ENCODE measurements at places on chromosomes 7 and 10. TPM values are rescaled to one million over a fixed set of nuclear protein-coding genes. Genes with fewer than 3 reads are reported as not detected.

DNA sequence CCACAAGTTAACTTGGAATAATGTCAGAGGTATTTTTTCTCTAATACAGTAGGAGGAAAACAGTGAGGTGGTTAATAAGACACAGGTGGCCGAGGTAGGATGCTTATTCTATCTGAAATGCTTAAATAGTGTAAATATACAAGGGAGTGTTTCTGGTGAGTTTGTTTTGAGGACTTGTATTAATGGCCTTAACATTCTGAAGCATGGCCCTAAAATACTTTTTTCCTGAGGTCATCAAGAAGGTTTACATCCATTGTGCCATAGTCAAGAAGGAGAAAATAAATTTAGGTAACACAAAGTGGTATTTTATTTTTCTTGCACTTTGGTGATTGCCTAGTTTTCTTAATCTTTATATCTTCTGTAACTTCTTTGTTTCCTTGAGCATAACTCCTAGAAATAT lies 18.8 kb downstream of the GNAI1 start:
- no peak for DNase-seq
- no peaks in the 10 kb centered on the region for H3K27me3 ChIP-seq
- no peaks in the 10 kb centered on the region for H3K4me1 ChIP-seq
- no peaks in the 10 kb centered on the region for H3K36me3 ChIP-seq
- H3K4me3 ChIP-seq, result no peak overlapping the region

- no peak overlapping the region for H3K4me3 ChIP-seq
- no peak overlapping the region for H3K27ac ChIP-seq
- DNase-seq, result no peak
- no peaks in the 10 kb centered on the region for H3K4me1 ChIP-seq
- H3K36me3 ChIP-seq, result peaks cover 7% of the 10 kb centered on the region
These were observed 73.5 kb downstream of the CLEC2L start for GRCh38 chr7:139597028-139597427.

DNA sequence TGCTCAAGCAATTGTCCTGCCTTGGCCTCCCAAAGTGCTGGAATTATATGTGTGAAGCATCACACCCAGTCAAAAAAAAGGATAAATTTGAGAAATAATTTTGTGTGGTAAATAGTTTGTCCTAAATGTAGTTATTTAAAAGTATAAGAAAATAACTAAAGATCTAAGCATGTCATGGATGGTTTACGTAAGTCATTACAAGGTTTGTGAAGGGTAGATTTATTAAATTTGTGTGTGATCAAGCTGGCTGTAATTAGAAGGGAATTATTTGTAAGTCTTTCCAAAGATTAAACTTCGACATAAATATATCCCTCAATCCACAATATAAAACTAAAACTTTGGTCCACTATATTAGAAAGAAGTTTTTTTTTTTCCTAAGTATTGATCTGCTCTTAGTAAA lies 28.6 kb downstream of the ORC5 start:
- peaks cover 3% of the 10 kb centered on the region for H3K36me3 ChIP-seq
- no peaks in the 10 kb centered on the region for H3K27me3 ChIP-seq
- H3K4me1 ChIP-seq, result no peaks in the 10 kb centered on the region
- no peak overlapping the region for H3K4me3 ChIP-seq
- no peak for DNase-seq

DNA sequence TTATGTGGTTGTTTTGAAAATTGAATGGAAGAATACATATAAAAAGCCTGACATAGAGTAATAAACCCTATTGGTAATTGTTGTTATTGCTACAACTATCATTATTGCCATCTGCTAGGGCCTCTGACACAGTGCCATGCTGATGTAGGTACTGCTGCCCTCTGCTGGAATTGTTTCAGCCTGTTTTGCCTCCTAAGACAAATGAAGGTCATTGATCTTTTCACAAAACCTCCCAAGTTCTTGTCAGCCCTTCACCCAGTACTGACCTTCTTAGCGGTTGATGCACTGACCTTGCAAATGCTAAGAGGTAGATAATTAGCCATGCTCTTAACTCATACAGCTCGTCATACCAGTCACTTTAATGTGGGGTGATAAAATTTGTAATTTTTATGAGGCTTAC lies 975.2 kb downstream of the SORCS1 start:
- no peaks in the 10 kb centered on the region for H3K27me3 ChIP-seq
- no peak overlapping the region for H3K27ac ChIP-seq
- H3K4me1 ChIP-seq, result no peaks in the 10 kb centered on the region
- peak; percentile 49 for DNase-seq
- H3K4me3 ChIP-seq, result no peak overlapping the region
- H3K36me3 ChIP-seq, result no peaks in the 10 kb centered on the region

DNA sequence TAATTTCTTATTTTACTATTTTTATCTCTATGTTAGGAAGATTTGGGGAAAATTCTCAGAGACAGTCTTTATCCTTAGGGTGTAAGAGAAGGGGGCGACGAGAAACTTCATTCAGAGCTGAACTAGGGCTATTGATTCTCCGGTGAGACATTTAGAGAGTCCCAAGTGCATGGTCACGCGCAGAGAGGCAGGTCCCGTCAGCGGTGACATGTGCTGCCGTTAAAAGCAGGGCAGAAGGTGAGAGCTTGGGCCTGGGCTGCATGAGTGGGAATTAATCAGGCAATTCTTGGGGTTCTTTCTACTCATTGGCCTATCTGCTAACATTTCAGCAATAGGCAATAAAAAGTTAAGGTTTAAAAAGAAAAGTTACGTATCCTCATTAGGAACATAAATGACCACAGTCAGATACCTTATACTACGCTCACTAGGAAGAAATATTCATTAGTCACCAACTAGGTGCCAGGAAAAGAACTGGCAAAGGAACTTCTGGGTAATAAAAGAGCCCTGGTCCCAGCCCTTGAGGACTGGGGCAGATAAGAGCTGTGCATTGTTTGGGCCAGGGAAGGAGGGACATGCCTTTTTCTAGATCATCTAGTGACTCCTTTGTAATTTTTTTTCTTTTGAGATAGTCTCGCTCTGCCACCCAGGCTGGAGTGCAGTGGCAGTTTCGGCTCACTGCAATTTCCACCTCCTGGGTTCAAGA lies 21.2 kb downstream of the PRKCQ start:
- no peaks in the 10 kb centered on the region for H3K36me3 ChIP-seq
- no peak for DNase-seq
- H3K4me3 ChIP-seq, result no peak overlapping the region
- no peaks in the 10 kb centered on the region for H3K27me3 ChIP-seq

DNA sequence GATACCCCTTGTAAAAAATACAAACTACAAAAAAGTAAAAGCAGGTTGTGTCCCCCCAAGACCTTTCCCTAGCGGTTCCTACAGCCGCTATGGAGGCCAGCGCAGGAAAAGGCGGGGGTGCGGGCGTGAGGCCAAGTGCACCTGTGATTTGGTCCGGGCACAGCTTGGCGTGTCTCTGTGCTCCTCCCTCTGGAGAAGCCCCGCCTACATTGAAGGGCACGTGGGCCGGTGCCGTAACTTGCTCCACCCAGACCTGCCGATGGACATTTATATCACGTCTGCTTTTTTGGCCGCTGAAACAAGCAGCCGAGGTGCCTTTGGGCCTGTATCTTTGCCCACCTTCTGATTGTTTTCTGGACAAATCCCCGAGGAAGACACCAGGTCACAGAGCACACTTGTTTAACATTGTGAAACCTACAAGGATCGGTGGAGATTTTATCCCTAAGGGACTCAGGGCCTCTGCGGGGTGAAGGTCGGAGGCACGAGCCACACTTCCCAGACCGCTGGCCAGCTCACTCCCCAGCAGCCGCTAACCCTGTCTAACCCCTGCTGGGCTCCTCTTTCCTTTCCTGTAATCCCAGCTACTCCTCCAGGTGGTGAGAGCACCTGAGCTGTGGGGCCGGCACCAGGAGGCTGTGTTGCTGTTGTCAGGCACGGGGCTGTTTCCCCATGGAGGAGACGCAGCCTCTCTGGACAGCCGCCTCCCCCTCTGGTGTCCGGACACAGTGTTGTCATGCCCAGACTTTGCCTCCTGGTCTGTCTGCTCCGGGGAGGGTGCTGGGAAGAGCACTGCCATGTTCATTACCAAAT lies 18.8 kb upstream of the INPP5A start:
- peak; percentile 83 for DNase-seq
- no peak overlapping the region for H3K4me3 ChIP-seq
- H3K36me3 ChIP-seq, result no peaks in the 10 kb centered on the region
- peaks cover 33% of the 10 kb centered on the region for H3K4me1 ChIP-seq
- H3K27ac ChIP-seq, result peak overlapping the region; percentile 58
- no peaks in the 10 kb centered on the region for H3K27me3 ChIP-seq

DNA sequence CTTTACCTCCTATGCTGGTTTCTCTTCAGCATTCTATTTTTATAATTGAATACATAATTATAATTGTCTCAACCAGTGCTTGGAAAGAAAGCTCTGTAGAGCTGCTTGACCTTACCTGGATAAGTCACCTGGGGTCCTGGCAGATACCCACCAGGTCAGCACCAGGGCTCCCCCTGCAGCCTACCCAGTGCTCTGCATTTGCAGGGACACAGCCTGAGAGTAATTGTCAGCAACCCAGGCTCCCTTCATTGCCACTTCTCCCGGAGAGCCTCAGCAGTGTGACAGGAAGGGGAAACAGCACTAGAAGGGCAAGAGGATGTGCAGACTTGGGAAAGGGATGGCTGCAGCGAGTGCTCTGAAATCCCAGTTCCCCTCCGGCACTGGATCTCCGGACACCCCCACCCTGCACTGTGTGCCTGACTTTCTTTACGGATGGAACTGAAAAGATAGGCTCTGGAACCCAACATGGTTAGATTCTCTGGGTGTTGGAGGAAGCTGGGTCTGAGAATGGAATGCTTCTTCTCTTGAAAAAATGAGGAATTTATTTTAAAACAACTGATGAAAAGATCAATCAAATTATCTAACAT lies 11.4 kb upstream of the PAX4 start:
- DNase-seq, result peak; percentile 47
- H3K4me3 ChIP-seq, result no peak overlapping the region
- no peaks in the 10 kb centered on the region for H3K4me1 ChIP-seq

DNA sequence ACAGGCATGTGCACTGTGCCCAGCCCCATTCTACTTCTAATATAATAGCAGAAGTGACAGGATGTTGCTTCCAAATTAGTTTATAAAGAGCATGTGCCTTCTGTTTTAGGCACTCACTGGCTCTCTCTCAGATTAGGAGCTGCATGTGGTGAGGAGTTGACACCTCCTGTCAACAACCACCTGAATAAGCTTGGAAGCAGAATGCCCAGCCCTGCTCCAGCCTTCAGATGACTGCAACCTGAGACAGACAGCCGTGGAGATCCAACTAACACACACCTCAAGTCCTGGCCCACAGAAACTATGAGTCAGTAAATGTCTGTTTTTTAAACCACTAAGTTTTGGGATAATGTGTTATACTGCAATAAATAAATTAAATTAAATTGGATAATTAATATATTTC lies 54.5 kb downstream of the PARD3 start:
- H3K36me3 ChIP-seq, result no peaks in the 10 kb centered on the region
- H3K27me3 ChIP-seq, result no peaks in the 10 kb centered on the region
- no peak overlapping the region for H3K4me3 ChIP-seq
- H3K4me1 ChIP-seq, result peaks cover 11% of the 10 kb centered on the region
- H3K27ac ChIP-seq, result no peak overlapping the region

- no peak for DNase-seq
- no peaks in the 10 kb centered on the region for H3K27me3 ChIP-seq
- no peaks in the 10 kb centered on the region for H3K36me3 ChIP-seq
- no peaks in the 10 kb centered on the region for H3K4me1 ChIP-seq
These were observed 41.5 kb upstream of the SLC39A12 start for GRCh38 chr10:17910125-17910789.

DNA sequence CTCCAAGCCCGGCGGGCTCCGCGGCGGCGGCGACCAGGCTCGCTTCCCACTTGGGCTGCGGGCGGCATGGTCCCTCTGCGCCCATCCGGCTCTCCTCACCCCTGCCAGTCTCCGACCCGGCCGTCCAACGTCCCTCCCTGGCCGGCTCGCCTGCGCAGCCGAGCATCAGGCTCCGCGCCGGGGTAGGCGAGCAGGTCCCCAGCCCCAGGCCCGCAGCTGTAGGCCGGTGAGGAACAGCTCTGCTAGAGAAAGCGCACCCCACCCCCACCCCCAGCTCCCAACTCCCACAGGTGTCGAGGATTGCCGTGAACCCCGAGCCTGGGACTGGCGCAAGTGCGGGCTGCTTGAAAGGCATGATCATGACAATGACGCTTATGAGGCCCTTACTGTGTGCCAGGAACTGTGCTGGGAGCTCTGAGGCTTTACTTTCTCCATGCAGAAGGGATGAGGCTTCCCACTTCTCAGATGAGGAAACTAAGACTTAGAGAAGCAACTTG lies 20.8 kb upstream of the PAX2 start:
- peaks cover 24% of the 10 kb centered on the region for H3K27me3 ChIP-seq
- H3K4me3 ChIP-seq, result no peak overlapping the region

GRCh38 chr10:43262902-43263466 lies 3.9 kb downstream of the RASGEF1A start:
- H3K27ac ChIP-seq, result no peak overlapping the region
- no peak overlapping the region for H3K4me3 ChIP-seq
- H3K4me1 ChIP-seq, result no peaks in the 10 kb centered on the region
- H3K27me3 ChIP-seq, result no peaks in the 10 kb centered on the region
- no peaks in the 10 kb centered on the region for H3K36me3 ChIP-seq

- H3K4me1 ChIP-seq, result no peaks in the 10 kb centered on the region
- no peak for DNase-seq
- no peaks in the 10 kb centered on the region for H3K36me3 ChIP-seq
- no peak overlapping the region for H3K4me3 ChIP-seq
- no peaks in the 10 kb centered on the region for H3K27me3 ChIP-seq
These were observed 49.5 kb downstream of the IKZF1 start for GRCh38 chr7:50353894-50354595.

DNA sequence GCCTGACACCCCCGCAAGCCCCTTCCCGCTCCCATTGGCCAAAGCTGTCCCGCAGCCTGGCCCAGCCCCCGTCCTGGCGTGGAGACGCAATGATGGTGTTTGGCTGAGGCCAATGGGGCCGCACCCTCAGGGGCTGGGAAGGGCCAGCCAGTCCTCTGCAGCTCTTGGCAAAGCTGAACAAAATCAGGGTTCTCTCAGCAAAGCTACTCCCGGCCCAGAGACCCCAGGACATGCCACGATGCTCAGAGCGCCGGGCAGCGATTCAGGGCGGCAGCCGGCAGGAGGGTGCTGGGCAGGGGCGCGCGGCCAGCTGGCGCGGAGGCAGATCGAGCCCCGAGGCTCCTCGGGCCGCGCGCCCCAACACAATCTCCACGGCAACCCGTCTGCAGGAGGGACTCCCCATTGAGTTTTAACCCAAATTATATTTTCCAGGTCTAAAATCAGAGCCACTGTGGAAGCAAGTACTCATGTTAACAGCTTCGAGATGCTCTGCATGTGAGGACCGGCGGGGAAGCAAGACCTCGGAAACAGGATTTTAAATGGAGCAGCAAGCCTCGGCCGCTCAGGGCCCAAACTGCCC lies 8.8 kb upstream of the CNPY1 start:
- H3K27me3 ChIP-seq, result no peaks in the 10 kb centered on the region
- H3K36me3 ChIP-seq, result no peaks in the 10 kb centered on the region
- no peaks in the 10 kb centered on the region for H3K4me1 ChIP-seq
- H3K27ac ChIP-seq, result no peak overlapping the region
- no peak for DNase-seq

GRCh38 chr10:132301371-132302330 lies 6.1 kb downstream of the STK32C start:
- no peak overlapping the region for H3K4me3 ChIP-seq
- H3K27ac ChIP-seq, result no peak overlapping the region
- DNase-seq, result peak; percentile 39
- no peaks in the 10 kb centered on the region for H3K27me3 ChIP-seq
- H3K36me3 ChIP-seq, result no peaks in the 10 kb centered on the region

GPC2 gene
- total RNA-seq, result 0.35 TPM

TFPI2 gene
- total RNA-seq, result 6.8 TPM

RADIL gene
- total RNA-seq, result 0.20 TPM

C10orf53 gene
- not detected for total RNA-seq

JAKMIP3 gene
- total RNA-seq, result 0.19 TPM

AEBP1 gene
- total RNA-seq, result 11.2 TPM

ZKSCAN5 gene
- 3.2 TPM for total RNA-seq

PDE1C gene
- not detected for total RNA-seq

INPP5F gene
- 3.9 TPM for total RNA-seq
